Urinary bladder (tissue), 4 donors: ENCODE measurements at places on chromosomes 7 and 10. TPM values are rescaled to one million over a fixed set of nuclear protein-coding genes. Genes with fewer than 3 reads are reported as not detected.

SEMA4G gene
- total RNA-seq, result 1.2 TPM

DNA sequence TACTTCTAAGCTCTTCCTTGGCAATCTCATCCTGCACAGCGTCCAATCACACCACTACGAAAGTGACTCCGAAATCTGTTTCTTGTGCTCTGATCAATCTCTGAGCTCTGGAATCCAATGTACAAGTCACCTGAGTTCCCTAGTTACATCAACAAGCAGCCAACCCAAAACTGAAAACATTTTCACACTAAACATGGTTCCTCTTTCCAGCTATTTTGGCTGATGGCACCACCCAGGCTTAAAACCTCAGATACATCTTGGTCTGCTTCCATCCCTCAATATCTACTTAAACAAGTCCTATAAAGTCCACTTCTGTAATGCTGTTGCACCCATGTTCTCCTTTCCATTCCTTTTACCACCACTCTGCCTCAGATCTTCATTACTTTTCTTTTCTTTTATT lies 3.6 kb downstream of the BLOC1S2 start:
- DNase-seq, result no peak

TRIL gene
- 20.4 TPM for total RNA-seq

GRCh38 chr7:6262221-6262620 lies 10.2 kb downstream of the CYTH3 start:
- no peak for DNase-seq

GRCh38 chr7:2870471-2870931 lies 26.4 kb upstream of the GNA12 start:
- DNase-seq, result no peak

AKR1C4 gene
- not detected for total RNA-seq
